ENCODE measurements at places on chromosomes 16 and 17.
A peak's percentile ranks its signal among the peaks of the same experiment; 100 is the strongest.

- DNase-seq = no peak
Observed at GRCh38 chr16:87835882-87836331, 33.4 kb downstream of the SLC7A5 start.

- DNase-seq = no peak
Observed at GRCh38 chr17:69179227-69179952, 37.7 kb upstream of the ABCA6 start.

DNA sequence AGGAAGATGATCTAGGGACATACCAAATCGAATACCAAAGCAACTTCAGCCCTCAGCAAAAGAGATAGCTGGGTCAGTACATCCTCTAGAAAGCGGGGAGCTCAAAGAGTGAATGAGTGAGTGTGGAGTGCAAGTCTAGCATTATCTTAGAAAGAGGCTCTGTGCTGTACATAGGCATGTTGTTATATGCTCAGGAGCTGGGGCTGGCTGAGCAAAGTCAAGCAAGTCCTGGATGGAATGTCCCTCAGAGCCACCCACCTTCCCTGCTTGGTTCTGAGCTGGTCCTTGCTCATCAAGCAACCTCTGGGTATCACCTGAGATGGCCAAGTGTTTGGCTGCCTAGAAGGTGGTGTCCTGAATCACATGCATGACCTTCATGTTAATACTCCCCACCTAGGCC lies 4.9 kb upstream of the KLHL11 start:
- DNase-seq = no peak

GRCh38 chr16:88806491-88807111 lies 3.0 kb downstream of the CDT1 start:
- DNase-seq = no peak

- DNase-seq = peak; percentile 30
Observed at GRCh38 chr16:73060892-73061490, 13.1 kb upstream of the ZFHX3 start.

DNA sequence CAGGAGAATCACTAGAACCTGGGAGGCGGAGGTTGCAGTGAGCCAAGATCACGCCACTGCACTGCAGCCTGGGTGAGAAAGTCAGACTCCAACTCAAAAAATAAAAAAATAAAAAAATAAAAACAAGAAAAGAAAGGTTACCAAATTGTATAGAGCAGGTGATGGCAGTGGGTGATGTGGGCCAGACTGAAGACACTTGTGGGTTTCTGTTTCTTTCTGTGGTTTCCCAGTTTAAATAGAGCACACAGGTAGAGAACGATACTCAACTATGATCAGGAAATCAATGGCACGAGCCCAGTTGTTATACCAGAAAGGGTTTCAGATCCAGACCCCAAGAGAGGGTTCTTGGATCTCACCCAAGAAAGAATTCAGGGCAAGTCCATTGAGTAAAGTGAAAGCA lies 32.6 kb downstream of the NUBP1 start:
- DNase-seq = no peak

DNA sequence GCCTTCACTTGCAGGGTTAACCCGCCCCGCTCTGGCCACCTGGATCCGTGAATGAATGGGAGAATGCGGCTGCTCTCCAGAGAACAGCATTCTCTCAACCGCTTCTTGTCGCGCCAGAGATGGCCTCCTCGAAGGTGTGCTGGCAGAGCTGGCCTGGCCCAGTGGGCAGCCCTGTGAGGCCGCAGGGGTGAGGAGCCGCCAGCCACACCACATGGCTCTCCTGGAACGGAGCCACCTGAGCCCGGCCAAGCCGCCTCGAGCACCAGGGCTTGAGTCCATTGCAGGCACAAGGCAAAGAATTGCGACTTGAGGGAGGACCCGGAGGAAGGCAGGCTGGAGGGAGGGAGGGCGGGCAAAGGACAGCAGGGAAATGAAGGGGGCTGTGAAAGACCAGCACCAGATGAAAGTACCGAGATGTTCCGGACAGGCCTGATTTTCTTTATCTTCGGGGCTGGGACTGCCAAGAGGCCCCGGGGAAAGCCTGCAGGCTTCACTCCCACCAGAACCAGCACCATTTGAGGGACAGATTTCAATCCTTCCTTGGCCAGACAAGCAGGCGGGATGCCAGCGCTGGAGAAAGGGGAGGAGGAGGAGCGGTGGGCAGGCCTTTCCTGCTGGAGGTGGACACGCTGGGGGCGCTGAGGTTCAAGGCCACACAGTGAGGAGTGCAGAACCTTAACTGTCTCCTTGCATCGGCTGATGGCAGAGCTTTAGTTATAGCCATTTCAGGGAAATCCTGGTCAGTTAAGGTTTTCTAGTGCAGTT lies 69.4 kb downstream of the MRC2 start:
- no peak for DNase-seq

- no peak for DNase-seq
Observed at GRCh38 chr17:13135506-13135905, 117.7 kb upstream of the ELAC2 start.

DNA sequence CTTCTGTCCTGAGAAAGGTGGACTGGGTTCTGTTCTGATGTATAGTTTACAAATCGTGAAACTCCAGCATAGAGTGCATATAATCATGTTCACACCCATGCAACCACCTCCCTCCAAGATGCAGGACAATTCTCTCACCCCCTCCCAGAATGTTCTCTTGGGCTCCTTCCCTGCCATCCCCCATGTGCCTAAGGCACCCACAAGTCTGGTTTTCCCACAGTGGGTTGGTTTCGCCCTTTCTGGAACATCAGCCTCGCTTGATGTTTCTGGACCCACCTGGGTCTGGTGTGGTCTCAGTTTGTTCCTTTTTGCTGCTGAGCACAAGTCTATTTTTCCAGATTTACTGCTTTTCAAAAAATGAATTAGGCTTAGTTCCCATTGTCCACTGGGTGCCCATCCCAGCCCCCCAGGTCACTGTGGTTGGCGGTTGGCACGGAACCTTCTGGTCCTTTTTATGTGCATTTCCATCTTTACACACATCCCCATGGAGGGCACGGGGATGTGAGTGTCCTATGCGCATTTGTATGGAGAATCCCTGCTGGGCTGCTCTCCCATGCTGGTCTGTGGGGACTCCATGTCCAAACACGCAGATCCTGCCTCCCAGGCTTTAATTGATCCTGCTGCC lies 19.0 kb downstream of the MAP2K3 start:
- no peak for DNase-seq

All from brain (organoid and tissue), 16 donors.